ENCODE measurements at places on chromosomes 5 and 9.

- no peak for DNase-seq
Observed at GRCh38 chr5:78419396-78419795, 59.0 kb downstream of the SCAMP1 start.

DNA sequence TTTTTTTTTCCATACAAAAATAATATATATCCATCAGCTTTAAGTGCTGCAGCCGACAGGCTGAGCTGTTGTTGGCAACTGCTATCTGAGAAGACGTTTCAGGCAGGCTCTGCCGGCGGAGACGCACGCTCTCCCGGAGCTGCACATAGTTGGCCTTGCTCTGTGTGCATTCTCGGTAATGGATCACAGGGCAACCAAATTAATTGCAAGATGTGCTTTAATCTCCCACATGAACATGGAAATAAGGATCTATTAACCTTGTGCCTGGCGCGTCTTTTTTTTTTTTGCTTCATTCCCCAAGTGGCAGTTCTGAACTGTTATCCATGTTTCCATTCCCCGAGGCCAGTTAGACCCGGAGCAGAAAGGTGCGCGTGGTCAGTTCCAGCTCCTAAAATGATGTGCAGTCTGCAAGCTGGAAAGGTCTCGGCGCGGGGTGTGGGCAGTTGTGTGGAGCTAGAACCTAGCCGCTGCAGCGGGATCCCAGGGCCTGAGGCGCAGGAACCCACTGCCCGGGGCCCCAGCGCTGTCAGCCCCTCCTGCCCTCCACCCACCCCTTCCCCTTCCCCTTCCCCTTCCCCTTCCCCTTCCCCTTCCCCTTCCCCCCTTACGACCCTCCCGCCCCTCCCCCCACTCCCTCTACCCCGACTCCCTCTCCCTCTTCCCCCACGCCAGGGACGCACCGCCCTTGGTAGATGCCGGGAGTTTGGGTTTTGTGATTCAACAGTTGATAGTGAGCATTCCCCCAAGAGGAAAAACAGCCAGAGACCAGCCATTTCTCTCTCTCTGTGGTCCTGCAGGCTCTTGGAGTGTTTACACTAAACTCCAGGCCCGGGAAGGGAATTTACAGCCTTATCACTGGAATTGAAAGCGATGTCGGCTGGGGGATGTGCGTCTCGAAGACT, 137.8 kb downstream of the CEP120 start:
- DNase-seq = no peak

DNA sequence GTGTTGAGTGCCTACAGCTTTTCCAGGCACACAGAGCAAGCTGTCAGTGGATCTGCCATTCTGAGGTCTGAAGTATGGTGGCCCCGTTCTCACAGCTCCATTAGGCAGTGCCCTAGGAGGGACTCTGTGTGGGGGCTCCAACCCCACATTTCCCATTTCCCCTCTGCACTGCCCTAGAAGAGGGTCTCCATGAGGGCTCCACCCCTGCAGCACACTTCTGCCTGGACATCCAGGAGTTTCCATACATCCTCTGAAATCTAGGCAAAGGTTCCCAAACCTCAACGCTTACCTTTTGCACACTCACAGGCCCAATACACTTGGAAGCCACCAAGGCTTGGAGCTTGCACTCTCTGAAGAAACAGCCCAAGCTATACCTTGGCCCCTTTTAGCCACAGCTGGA, 131.3 kb downstream of the DEPDC1B start:
- no peak for DNase-seq

GRCh38 chr5:155726267-155726666, 600.7 kb upstream of the SGCD start:
- no peak for DNase-seq

- DNase-seq = no peak
Observed at GRCh38 chr5:6736524-6737042, 23.4 kb downstream of the TENT4A start.
